Stimulated activated CD4-positive, alpha-beta T cell treated with anti-CD3 and anti-CD28 coated beads, Interleukin-15, amount 100 ng/mL, for 1 hour (primary cell): ENCODE measurements at places on chromosomes 1 and 21.

GRCh38 chr1:40784141-40784770 is 669 bp downstream of the KCNQ4 start:
- no peak for DNase-seq

DNA sequence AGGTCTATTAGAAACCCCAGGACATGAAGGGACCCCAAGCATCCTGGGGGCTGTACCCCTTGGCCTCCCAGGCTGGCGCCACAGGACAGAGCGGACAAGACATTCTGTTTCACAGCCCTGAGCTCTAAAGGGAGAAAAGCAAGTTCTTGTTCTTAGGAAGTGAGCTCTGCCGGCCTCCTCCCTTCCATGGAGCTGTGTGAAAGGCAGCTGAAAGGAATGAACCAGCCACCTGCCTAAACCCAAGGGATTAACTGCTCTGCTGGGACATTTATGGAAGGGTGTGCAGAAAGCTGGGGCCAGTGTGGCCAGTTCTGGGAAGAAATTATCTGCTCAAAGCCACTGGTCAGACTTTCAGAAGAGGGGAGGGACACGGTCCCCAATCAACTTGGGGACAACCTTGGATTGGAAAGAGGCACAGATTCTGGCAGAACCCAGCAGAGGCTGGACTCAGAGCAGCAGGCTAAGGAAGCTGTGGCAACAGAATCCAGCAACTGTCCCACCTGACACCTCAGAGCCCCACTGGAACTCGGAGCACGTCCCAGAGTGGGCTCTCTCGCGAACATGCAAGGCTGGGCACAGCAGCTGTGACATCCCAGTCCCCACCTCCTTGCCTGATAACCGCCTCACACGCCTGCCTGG is 2.1 kb downstream of the KLHL21 start:
- no peak for DNase-seq

DNA sequence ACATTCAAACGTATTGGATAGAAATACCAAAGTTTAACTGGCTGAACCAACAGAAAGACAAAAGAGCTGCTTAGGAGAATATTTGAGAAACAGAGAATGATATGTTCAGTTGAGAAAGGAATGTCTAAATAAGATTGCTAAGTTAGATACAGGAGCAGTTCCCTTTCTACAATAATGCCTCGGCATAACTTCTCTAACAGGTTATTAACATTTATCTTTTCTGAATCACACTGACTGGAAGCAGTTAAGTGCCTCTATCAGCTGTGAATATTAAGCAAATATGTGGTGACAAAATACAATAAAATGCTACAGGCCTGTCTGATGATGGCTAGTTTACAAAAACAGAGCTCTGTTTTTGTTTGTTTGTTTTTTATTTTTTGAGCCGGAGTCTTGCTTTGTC is 121.9 kb downstream of the KCNK1 start:
- DNase-seq, result no peak

GRCh38 chr1:226571893-226572292 is 23.3 kb downstream of the STUM start:
- DNase-seq, result no peak

- DNase-seq, result no peak
Observed at GRCh38 chr1:214386747-214387146, 105.8 kb downstream of the SMYD2 start.

- DNase-seq, result peak; percentile 71
Observed at GRCh38 chr21:42227909-42228708, 9.2 kb downstream of the ABCG1 start.

DNA sequence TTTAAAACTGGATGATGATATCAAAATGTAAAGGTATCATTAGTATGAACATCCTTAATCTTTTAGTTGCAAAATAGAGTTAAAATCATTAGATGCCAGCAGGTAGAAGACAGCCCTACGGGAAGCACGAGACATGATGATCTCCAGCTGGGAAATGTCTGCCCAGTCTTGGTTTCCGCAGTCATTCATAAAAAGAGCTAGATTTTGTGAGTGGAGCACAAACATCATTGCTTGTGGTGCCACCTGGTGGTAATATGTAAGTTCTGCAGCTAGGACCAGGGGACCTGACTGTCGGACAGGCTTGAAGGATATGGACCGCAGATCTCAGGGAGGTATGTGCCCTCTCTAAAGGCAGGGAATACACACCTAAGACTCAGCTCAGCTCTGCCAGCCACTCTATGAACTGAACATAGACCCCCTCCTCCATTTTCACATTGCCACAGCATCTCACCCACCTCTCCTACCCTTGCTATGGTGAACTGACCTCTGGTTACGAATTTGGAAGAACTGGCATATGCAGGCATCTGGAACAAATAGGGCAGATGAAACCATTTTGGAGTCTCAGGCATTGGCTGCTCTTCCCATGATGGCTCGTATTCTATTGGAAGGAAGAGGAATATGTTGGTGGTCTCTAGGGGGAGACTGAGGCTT is 9.2 kb downstream of the FCMR start:
- DNase-seq, result no peak
